AG04450 (cell line): ENCODE measurements at places on chromosomes 12 and 14. TPM values are rescaled to one million over a fixed set of nuclear protein-coding genes. Genes with fewer than 3 reads are reported as not detected.

Gene GUCY2C
- not detected in 2 replicates for polyA plus RNA-seq

Gene HOXC13
- not detected in 2 replicates for polyA plus RNA-seq

DNA sequence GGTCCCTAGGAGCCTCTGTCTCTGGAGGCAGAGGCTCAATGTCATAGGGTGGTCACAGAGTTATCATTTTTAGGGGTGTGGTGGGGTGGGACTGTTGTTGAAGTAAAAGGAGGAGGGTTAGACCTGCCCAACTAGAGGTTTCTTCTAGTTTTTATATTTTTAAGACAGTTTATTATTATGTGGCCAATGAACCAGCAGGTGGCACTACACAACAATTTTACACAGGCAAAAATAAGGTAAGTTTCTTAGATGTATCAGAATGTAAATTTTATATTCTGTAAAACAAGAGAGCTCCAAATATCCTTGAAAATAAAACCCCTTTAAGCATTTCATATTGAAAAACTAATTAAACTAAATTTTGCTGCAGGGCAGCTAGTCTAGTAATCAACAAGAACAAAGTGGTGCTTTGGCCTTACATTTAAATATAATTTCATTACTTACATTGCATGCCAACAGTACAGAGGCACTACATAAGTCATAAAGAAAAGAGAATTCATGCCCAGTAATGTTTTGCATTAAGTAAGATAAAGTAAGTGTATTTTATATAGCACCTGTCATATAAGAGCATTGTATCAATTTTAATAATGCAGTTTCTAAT, 22.2 kb upstream of the OVCH1 start:
- DNase-seq = peak; percentile 36

GRCh38 chr12:591167-592023, 71.8 kb downstream of the NINJ2 start:
- no peak for DNase-seq

GRCh38 chr14:34038358-34039057, 87.6 kb upstream of the EGLN3 start:
- no peak for DNase-seq

- no peak for DNase-seq
These were observed 108.4 kb downstream of the C12orf42 start for GRCh38 chr12:103387385-103387784.

DNA sequence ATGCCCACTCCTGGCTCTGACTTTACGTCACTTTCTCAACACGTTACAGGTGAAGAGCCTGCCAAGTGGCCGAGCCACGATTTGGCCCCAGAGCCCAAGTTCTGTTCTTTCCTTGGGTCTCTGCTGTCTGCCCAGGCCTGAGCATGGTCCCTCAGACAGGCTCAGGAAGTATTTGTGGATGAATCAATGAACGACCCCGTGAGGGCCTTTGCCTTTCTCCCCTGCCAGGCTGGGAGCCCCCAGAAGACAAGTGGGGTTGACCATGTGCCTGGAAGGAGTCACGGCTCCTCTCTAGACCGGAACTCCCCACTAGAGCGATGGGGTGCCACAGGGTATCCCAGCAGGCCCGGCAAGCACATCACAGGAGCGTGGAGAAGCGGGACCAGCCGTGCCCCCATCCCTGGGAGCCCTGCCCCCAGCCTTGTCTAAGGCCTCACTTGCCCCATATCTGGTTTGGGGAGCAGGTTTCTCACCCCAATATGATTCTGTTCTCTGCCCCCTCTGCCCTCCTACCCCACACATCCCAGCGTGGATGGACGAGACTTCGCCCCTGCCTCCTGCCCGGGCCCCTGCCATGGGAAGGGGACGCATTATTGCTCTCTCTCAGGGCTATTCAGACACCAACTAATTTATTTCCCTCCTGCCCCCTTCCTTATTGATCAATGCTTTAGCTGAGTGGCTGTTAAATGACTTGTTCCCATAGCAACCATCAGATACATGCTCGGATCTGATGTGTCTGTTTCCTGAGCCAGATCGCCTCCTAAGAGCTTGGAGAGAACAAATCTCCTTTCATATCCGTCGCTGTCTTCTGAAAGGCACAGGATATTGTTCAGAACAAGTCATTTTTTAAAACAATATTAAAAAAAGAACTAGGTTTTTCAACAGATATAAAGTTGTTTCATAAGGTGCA, 69.0 kb downstream of the DIO3 start:
- DNase-seq = no peak

DNA sequence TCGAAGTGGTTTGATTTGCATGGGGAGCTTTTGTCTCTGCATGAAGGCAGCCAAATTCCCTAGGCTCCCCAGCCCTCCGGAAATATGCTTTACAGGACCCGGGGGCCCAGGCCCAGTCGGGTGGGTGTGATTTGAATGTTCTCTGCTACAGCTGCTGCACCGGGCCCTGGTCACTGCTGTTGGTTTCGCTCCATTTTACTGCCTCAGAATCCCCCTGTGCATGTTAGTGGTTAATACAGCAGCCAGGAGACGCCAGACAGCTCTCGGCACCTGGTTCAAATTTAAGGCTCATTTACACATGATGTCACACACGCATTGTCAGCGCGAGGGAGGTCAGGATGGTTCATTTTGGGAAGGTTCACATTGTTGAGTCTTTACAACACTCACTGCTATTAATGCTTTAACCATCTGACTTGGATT, 99.6 kb downstream of the SLC38A6 start:
- peak; percentile 72 for DNase-seq

GRCh38 chr12:39779768-39780340, 160.3 kb upstream of the ABCD2 start:
- no peak for DNase-seq

- DNase-seq = no peak
These were observed 53.1 kb downstream of the PRIMA1 start for GRCh38 chr14:93735206-93735605.

DNA sequence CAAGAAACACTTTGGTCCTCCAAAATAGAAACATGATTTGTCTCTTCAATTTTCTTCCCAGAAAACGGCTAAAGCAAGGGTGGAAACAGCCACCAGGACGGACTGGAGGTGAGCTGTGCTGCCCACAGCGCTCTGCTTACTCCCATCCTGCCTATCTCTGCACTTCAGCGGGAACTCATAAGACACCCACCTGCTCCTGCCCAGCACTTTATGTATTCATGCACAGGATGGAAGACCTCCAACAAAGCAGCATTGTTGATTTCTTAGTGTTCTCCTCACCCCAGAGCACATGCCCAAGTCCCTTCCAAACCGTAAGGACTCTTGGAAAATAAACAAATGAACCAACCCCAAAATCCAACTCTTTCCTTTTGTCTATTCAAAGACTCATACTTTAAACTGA, 277.2 kb downstream of the MED13L start:
- no peak for DNase-seq
